ENCODE measurements at places on chromosomes 2 and 18.

- DNase-seq = no peak
Observed at GRCh38 chr2:117948615-117949014, 65.3 kb downstream of the CCDC93 start.

- DNase-seq = no peak
Observed at GRCh38 chr18:42936289-42936688, 179.2 kb downstream of the RIT2 start.

- DNase-seq = no peak
Observed at GRCh38 chr2:8998418-8999101, 4.9 kb downstream of the MBOAT2 start.

GRCh38 chr2:113829761-113830160 lies 60.1 kb upstream of the ACTR3 start:
- DNase-seq = no peak

- DNase-seq = no peak
Observed at GRCh38 chr2:23363831-23364230, 21.1 kb upstream of the KLHL29 start.

GRCh38 chr2:21451403-21451802 lies 327.6 kb downstream of the TDRD15 start:
- no peak for DNase-seq

GRCh38 chr2:157158111-157158510 lies 99.4 kb upstream of the GALNT5 start:
- DNase-seq = peak; percentile 9

DNA sequence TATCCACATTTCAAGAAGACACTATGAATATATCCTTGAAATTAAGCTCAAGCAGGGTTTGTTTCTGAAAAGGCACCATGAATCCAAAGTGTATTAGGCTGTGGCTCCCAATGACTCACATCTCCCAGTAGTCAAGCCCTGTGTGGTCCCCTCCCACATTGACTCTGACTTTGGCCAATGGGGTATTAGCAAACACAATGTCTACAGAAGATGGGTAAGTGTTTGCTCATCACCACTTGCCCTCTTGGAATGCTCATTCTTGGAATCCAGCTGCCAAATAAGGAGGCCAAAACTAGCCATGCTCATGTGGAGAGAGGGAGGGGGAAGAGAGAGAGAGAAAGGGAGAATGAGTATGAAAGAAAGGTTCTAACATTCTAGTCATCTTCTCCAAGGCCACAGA lies 490.0 kb downstream of the TXNL1 start:
- peak; percentile 68 for DNase-seq

DNA sequence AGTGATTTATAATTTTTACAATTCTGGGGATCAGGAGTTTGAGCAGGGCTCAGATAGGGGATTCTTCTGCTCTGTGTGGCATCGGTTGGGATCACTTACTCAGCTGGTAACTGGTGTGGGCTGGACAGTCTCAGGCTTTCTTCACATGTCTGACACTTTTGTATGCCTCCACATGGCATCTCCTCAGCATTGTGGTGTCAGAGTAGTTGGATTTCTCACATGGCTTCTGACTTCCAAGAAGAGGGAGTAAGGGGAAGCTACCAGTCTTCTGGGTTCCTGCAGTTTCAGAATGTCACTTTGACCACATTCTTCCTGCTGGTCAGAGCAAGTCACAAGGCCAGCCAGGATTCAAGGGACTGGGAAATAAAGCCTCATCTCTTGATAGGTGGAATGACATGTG lies 55.6 kb downstream of the NCOA1 start:
- DNase-seq = no peak

GRCh38 chr2:61233581-61233980 lies 71.6 kb downstream of the C2orf74 start:
- no peak for DNase-seq

DNA sequence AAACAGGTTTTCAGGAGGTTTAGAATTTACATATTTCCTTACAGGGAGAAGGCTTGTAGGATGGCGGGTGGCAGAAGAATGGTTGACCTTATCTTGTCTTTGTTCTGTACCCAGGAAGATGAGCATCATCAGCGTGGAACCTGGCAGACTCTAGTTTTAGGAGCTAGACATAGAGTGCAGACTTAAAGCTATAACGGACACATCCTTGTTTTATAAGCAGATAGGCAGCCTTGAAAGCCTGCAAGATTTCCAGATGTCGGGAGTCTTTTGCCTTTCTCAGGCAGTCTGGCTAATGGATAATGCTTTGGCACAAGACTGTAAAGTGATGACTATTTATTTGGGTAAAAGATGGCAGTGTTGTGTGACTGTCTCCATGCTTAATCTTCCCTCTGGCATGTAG lies 11.7 kb downstream of the AQP12B start:
- DNase-seq = no peak

- DNase-seq = no peak
Observed at GRCh38 chr2:126669772-126670171, 13.8 kb downstream of the GYPC start.

- no peak for DNase-seq
Observed at GRCh38 chr2:74186038-74186437, 7.4 kb upstream of the MOB1A start.

DNA sequence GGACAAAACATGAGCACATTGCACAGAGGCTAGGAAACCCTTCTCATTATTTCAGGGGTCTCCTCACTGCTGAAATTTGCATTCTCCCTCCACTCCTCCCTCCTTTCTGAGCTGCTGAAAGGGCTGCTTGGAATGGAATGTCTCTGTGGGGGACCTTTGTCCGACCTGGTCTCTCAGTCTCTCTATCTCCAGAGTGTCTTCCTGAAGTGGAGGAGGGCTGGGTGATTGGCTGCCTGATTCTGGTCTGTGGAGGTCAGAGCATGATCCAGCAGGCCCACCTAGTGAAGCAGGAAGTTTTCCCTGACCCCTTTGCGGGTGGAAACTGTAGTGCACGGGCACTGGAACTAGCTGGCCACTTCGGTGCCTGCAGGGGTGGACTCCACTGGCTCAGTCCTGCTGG lies 560.5 kb upstream of the HS6ST1 start:
- no peak for DNase-seq

GRCh38 chr2:212505586-212505985 lies 33.0 kb downstream of the ERBB4 start:
- DNase-seq = no peak

GRCh38 chr18:21769206-21769605 lies 28.6 kb downstream of the MIB1 start:
- peak; percentile 34 for DNase-seq

- DNase-seq = no peak
Observed at GRCh38 chr2:7665880-7666279, 748.7 kb downstream of the RNF144A start.

DNA sequence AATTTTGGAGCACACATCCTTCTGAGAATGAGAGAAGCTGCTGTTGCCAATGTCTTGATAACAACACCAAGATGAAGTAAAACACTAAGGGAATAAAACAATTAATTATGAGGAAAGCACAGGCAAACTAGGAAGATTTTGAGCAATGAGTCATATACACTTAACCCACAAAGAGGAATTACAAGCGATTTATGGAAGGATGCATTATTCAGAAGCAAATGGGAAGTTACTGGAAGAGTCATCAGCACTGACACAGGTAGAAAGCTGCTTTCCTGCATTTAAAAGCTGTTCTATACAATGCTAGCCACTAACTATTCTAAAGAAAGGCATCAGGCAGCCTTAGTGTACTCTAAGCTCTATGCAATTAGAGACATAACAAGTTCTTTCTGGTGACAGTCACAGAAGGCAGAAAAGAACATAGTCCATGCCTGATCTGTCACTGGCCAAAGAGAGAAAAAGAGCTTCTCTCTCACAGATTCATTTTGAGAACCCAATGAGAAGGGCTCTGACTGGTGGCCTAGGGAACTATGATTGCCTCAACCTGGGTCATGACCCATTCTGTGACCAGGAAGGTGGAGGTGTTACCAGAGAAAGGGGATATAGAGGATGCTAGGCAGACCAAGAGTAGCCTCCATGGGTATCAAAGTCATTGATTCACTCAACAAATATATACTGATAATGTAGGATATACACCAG lies 45.4 kb downstream of the M1AP start:
- peak; percentile 69 for DNase-seq

- DNase-seq = no peak
Observed at GRCh38 chr2:239779584-239779983, 245.6 kb downstream of the NDUFA10 start.

GRCh38 chr18:63253014-63253413 lies 66.6 kb downstream of the BCL2 start:
- DNase-seq = no peak

DNA sequence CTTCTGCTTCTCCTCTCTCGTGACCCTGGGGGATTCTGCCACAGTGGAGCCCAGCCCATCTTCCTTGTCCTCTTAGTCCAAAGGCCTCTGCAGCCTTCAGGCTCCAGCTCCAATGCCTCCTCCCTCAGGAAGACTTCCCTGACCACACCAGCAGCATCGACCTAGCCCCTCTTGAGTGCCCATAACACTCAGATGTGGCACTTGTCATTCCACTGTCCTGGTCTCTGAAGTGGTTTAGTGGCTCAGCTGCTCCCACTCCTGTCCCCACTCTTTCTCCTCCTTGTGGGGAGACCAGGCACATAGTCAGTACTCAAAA lies 97.5 kb downstream of the STPG4 start:
- DNase-seq = no peak

DNA sequence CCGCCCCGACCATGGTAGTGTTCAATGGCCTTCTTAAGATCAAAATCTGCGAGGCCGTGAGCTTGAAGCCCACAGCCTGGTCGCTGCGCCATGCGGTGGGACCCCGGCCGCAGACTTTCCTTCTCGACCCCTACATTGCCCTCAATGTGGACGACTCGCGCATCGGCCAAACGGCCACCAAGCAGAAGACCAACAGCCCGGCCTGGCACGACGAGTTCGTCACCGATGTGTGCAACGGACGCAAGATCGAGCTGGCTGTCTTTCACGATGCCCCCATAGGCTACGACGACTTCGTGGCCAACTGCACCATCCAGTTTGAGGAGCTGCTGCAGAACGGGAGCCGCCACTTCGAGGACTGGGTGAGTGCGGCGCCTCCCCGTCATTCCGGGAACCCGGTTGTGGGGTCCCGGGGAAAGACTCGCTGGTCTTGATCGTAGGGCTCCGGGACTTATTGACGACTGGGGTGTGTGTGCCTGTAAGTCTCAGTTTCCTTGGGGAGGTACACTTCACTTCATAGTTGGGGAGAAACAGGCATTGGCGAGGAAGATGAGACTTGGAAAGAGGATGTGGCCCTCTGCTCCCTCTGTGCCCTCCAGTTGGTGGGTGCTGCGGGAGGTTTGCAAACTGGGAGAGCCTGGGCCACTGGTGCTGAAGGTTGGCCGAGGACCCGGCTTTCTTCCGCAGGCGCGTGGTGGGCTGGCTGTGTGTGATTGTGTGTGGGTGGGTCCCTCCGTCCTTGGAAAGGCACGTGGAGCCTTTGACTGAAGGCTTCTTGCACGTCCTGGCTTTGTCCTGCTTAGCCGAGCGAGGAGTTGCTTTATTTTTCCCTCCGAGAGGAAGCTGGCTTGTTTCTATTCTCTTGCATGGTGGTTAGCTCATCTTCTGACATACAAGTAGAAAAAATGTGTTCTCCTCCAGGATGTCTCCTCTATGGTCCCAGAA lies 886 bp downstream of the PRKCE start:
- peak; percentile 67 for DNase-seq

- DNase-seq = no peak
Observed at GRCh38 chr2:116094196-116094595, 1651.8 kb downstream of the DPP10 start.

- peak; percentile 20 for DNase-seq
Observed at GRCh38 chr2:226813148-226813701, 13.6 kb upstream of the IRS1 start.

DNA sequence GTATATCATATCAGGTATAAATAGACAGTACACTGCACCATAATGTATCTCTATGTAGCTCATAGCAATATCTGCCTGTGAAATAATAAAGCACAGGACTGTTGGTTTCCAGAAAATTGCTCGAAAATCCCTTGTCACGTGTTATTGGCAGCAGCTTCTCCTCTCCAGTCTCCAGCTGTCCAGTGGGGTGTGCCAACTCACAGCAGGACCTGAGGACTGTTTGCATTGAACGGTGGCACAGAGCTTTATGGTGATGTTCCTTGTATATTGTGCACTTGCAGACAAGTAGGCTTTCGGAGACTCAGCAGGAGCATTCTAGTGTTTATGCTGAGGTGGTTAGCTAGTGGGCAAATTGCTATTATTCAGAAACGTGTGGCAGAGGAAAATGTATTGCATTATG lies 182.2 kb upstream of the ATP5MC3 start:
- no peak for DNase-seq

GRCh38 chr2:219595256-219595655 lies 2.4 kb upstream of the STK11IP start:
- peak; percentile 19 for DNase-seq

- no peak for DNase-seq
Observed at GRCh38 chr18:7605705-7606104, 38.6 kb downstream of the PTPRM start.

- peak; percentile 42 for DNase-seq
Observed at GRCh38 chr2:39107156-39107555, 13.7 kb downstream of the SOS1 start.

DNA sequence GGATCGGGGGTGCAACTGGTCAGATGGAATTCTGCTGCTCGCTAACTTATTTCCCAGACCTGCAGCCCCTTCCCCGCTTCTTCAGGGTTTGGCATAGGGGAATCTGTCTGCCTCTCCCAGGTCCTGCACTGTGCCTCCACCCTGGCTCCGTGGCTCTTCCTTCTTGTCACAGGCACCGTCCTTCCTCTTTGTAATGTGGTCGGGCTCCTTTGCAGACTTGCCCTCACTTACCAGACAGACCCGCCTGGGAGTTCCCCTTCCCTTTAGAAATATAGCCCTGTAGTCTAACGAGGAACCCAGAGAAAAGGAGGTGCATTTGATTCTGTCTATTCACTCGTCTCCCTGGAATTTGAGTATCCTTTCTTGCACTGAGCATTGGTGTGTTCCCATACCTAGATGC lies 63.9 kb upstream of the PAX8 start:
- DNase-seq = no peak

GRCh38 chr2:197705912-197706838 lies 1.0 kb downstream of the MARS2 start:
- DNase-seq = peak; percentile 42

GRCh38 chr2:175259164-175259563 lies 77.7 kb upstream of the ATP5MC3 start:
- no peak for DNase-seq

GRCh38 chr2:231017231-231017598 lies 20.1 kb upstream of the C2orf72 start:
- peak; percentile 22 for DNase-seq

DNA sequence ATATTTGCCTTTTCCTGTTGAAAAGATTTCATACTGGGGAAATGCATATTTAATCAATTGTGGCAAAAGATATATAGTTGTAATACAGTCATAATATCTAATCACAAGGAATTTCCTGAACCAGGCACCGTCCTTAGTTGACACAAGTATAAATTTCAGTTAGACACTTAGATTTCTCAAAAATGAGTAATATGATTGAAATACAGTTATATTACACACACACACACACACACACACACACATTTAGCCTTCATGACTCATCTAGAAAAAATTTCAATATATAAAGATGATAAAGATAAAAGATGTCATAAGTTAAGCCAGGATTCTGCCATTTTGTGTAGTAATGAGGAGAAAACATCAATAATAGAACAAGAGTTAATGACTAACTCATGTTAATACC lies 258.4 kb upstream of the ZNF804A start:
- no peak for DNase-seq

All from astrocyte of the hippocampus (primary cell).